ENCODE measurements at places on chromosomes 2 and 18. TPM values are rescaled to one million over a fixed set of nuclear protein-coding genes. Genes with fewer than 3 reads are reported as not detected.

The DPP10 gene
- polyA plus RNA-seq = 3.4 TPM

The MC4R gene
- not detected for polyA plus RNA-seq

The TBC1D8 gene
- polyA plus RNA-seq = 10.9 TPM

The CYRIA gene
- 4.0 TPM for polyA plus RNA-seq

The CIB4 gene
- polyA plus RNA-seq = 3.9 TPM

The PIEZO2 gene
- polyA plus RNA-seq = 7.8 TPM

Measured in ovary (tissue), 10 donors.